ENCODE measurements at places on chromosomes 3 and 15.

DNA sequence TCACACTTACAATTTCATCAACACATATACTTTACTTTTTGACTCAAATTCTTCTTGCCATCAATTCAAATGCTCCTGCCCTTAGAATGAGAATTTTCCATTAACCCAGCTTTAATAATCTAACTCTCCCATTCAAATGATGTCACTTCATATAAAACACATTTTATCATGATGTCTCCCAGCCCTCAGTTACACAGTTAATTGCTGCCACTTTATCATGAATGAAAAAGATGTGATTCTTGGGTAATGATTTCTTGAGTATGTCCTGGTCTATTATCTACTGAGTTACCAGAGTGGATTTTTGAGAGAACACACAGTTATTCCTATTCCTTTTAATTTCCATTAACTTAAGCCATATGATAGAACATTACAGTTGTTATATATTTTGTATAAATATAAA, 7.6 kb downstream of the AGTR1 start:
- DNase-seq, result no peak

- no peak for DNase-seq
Observed at GRCh38 chr3:47299381-47300318, 16.9 kb downstream of the KLHL18 start.

DNA sequence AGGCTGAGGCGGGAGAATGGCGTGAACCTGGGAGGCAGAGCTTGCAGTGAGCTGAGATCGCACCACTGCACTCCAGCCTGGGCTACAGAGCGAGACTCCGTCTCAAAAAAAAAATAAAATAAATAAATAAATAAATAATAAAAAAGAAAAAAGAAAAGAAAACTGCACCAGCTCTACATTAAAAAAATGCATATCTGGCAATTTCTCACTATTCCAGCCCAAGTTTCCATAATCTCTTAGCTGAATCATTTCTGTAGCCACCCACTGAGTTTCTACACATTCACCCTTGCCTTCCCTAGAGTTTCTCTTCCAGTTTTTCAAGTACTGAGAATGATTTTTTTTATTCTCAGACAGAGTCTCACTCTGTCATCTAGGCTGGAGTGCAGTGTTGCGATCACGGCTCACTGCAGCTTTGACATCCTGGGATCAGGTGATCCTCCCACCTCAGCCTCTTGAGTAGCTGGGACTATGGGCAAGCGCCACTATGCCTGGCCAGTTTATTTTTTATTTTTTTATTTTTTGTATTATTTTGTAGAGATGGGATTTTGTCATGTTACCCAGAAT, 24.5 kb upstream of the SLC7A14 start:
- DNase-seq, result no peak

DNA sequence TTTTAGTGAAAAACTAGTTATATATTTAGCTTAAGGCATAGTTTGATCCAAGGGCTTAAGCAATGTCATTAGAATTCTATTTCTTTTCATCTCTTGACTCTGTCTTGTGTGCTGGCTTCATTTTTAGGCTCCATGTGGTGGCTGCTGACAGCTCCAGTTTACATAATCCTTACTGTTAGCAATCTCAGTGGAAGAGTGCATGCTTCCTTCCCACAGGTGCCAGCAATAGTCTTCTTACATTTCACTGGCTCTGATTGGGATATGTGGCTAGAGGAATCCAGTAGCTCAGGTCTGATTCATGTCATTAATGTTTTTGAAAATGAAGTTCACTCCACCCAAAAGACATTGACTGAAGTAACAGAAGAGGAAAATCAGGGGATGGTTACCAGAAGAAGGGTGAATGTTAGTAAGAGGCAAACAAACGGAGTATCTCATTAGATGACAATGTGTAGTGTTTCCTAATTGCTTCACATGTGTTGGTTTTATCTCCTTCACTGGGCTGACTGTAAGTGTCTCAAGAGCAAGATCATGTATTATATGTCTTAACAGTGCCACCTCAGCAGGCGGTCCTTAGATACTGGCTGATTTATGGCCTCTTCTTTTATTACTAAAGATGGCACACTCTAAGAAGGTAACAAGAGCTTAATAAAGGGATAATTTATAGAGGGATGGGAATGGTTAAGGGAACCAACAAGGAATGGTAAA, 25.6 kb upstream of the TCF12 start:
- no peak for DNase-seq

GRCh38 chr15:35496585-35496984, 49.4 kb downstream of the DPH6 start:
- DNase-seq, result no peak

GRCh38 chr3:62592408-62592807, 219.1 kb upstream of the FEZF2 start:
- no peak for DNase-seq

DNA sequence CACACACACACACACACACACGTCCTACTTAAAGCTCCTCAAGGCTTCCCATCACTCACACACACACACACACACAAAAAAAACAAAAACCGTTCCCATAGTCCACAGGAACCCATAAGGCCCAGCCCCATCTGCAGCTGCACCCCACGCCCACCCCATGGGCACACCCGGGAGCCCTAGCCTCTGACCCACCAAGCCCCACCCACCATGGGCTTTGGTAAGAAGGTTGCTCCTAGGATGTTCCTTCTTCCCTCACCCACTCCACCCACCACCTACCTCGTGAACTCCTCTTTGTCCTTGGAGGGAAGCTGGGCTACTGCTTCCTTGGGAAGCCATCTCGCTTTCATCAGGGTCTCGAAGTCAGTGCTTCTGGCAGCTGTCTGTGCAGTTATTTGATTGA, 115.1 kb downstream of the TPRA1 start:
- no peak for DNase-seq

DNA sequence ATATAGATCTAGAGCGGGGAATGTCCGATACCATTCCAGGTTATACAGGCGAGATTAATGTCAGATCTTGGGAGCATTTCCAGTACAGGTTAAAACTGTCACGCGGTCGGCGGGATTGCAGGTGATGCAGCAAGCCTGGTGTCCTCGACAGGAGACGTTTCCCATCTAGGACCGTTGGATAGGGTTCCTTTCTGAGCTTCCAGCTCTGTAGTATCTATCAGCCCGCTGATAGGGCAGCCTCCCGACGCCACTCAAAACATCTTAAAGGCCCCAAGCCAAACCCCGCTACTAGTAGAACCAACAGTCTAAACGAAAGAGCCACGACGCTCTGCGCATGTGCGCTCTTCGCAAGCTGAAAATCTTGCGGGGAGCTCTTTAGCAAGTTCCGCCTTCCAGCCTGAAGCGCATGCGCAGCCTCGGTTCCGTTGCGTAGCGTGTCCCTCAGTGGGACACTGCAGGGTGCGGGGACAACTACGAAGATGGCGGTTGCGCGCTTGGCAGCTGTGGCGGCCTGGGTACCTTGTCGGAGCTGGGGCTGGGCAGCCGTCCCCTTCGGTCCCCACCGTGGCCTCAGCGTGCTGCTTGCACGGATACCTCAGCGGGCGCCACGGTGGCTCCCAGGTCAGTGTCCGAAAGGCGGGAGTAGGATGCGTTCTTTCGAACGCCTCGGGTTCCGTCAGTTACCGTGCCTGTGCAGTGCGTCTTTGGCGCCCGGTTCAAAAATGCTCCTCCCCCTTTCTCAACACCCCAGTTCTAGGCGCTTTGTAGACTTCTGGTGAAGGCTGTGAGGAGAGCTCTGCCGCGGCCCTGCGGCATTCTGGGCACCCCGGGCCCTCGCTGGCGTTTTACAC, at the start of gene ABHD10:
ABHD10 (plus strand) TSS at position 444 of the 851 bp plus-strand sequence; CDS start at position 480, 36 bp downstream.
- peak; percentile 96 for DNase-seq

DNA sequence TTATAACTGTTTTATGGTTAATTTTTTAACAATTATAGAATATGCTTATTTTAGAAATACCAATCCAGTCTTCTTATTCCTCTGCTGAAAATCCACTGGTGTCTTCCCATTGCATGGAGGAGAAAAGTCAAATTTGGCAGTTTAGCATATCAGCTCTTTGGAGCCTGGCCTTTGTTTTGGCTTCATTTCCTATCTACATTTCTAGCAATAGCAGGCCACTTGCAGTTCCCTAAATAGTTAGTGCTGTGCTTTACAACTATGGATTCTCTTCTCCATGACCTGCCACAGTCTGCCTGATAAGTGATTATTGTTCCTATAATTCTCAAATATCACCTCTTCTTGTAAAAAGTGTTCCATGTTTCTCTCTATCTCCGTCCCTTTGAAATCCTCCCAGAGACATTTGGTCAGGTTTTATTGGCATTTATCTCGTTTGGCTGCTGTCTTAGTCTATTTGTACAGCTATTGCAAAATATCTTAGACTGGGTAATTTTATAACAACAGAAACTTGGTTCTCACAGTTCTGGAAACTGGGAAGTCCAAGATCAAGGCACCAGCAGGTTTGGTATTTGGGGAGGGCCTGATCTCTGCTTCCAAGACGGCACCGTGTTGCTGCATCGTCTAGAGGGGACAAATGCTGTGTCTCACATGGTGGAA, 8.2 kb upstream of the SEC22A start:
- DNase-seq, result no peak

DNA sequence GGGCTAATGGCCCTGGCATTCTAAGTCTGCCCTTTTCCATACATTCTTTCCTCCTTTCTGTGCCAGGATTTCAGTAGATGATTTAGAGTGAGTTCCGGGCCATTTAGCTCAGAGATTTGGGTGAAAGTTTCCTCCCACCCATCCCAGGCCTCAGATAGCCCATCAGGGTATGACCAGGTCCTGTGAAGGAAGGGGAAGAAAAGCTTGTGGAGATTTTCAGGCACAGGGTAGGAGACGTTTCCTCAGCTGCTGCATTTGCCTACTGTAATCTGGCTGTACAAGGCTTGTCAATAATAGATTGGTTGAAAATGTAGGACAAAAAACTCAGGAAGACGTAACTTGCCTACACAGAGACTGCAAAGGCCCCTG, 63.2 kb upstream of the BCL6 start:
- no peak for DNase-seq

DNA sequence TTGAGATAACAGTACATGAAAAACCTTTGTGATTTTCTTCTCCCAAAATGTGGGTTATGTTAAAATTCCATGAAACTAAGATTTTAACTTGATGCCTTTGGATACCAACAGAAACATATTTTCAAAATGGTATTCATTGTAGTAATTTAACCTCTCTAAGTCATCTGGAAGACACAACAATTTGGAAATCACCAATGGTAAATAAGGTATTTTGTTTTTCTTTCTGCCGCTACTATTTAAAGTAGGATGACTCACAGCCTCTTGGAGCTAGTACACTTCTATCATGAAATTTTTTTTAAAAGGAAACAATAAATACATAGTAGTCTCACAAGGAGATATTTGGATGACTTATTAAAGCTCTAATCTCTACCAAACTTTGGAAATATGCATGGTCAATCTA, 291.6 kb upstream of the VEPH1 start:
- DNase-seq, result no peak

DNA sequence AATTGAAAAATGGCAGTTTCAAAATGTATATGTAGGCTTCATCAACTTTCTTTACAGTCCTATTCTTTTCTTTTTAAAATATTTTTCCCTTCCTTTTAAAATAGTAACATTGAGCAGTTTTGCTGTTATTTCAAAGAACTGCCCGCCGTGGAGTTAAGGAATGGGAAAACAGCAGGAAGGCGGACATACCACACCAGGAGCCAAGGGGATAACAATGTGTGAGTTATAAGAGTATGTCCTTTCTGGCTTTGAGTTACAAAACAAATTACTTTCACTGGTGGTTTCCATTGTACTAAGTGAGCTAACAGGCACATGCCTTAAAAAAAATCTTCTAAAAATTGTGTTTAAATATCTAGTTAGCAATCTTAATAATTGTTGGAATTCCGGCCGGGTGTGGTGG, 37.4 kb upstream of the FBXL22 start:
- DNase-seq, result no peak

GRCh38 chr15:39497759-39498565, 82.9 kb upstream of the THBS1 start:
- DNase-seq, result no peak

DNA sequence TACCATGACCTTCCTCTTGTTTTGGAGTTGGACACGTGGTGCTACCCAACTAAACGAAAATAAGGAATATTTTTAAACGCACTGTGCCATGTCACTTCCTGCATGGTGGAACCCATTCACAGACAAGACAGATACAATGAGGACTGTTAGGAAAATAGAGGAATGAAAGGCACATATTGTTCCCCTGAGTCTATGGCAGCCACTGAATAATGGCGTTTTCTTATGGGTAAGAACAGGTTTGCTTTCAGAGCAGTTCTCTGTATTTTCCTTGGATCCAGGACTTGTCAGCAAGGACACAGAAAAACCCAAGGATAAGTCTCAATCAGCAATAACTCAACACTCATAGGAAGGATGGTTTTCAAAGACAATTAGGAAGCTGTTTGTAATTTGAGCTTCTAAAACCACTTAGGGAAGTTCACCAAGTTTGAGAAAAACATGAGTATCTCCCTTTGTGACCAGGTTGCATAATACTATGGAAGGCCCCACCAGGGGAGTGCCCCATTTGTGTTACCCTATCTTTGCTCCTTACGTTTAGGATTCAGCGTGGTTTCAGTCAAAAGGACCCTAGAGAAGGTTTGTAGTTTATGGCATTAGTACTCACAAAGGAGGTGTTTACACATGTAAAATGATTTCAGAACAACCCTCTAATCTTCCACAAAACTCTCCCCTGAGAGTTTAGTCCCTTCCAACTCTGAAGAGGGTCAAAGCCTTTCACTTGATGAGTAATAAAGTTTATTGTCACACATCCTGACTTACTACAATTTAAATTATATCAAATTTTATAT, 487.2 kb upstream of the ATP11B start:
- no peak for DNase-seq

DNA sequence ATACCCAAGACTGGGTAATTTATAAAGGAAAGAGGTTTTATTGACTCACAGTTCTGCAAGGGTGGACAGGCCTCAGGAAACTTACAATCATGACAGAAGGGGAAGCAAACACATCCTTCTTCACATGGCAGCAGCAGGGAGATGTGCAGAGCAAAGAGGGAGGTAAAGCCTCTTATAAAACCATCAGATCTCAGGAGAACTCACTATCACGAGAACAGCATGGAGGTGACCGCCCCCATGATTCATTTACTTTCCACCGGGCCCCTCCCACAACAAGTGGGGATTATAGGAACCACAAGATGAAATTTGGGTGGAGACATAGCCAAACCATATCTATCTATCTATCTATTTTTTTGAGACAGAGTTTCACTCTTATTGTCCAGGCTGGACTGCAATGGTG, 5.4 kb downstream of the GDPGP1 start:
- DNase-seq, result no peak

DNA sequence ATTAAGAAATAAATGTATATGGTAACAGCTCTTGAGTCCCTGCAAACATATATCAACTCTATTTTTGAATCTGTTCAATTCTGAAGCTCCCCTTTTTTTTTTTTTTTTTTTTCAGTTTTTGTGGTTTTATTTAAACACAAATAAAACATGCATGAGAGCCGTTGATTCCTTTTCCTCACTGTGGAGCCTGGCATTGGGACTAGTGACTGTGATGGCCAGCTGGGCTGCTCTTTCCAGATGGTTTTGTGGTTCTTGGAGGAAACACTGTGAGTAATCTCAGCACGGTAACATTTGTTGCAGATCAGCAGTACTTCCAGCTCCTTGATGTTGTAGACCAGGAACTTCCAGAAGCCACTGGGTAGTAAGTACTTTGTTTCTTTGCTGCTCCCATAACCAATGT, 15.9 kb downstream of the EMC7 start:
- DNase-seq, result no peak

- no peak for DNase-seq
Observed at GRCh38 chr3:129699612-129700011, 93.1 kb upstream of the PLXND1 start.

- DNase-seq, result no peak
Observed at GRCh38 chr15:81189583-81190283, 6.9 kb upstream of the IL16 start.

- no peak for DNase-seq
Observed at GRCh38 chr3:120410541-120410940, 40.3 kb downstream of the FSTL1 start.

GRCh38 chr15:65954289-65954741, 85.0 kb downstream of the RAB11A start:
- DNase-seq, result no peak
